Thyroid gland (tissue), 4 donors: ENCODE measurements at places on chromosomes 6 and 20. TPM values are rescaled to one million over a fixed set of nuclear protein-coding genes. Genes with fewer than 3 reads are reported as not detected.
A peak's percentile ranks its signal among the peaks of the same experiment; 100 is the strongest.

DNA sequence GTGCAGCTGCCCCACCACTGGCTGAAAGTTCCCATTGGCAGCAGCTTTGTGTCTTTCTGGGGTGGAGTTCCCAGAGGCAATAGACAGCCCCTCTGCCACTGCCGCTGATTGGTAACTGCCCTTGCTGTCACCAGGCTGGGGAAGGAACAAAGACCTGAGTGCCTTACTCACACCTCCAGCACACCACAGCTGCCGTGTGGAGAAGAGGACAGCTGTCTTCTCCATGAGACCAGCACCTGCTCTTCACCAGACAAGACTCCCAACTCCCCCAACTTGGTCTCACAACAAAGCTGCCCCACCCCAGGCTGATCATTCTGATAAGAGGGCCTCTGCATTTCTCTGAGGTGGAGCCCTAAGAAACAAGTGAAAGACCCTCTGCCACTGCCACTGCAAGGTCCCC lies 39.7 kb upstream of the PTCHD4 start:
- no peak overlapping the region for H3K27ac ChIP-seq
- no peak for DNase-seq
- H3K27me3 ChIP-seq, result no peaks in the 10 kb centered on the region
- no peaks in the 10 kb centered on the region for H3K36me3 ChIP-seq
- H3K4me1 ChIP-seq, result no peaks in the 10 kb centered on the region
- no peak overlapping the region for H3K4me3 ChIP-seq

GRCh38 chr6:148617530-148617929 lies 129.3 kb upstream of the UST start:
- H3K36me3 ChIP-seq, result no peaks in the 10 kb centered on the region
- DNase-seq, result no peak
- no peaks in the 10 kb centered on the region for H3K4me1 ChIP-seq

DNA sequence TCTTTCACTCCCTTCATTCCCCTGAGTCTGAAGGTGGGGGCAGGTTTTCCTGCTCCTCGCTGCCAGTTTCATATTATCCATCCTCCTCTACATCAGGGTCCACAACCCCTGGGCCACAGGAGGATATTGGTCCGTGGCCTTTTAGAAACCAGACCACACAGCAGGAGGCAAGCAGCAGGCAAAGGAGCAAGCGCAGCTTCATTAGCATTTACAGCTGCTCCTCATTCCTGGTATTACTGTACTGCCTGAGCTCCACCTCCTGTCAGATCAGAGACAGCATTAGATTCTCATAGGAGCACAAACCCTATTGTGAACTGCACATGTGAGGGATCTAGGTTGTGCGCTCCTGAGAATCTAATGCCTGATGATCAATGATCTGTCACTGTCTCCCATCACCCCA lies 380.3 kb downstream of the ARHGAP18 start:
- H3K36me3 ChIP-seq, result no peaks in the 10 kb centered on the region
- no peak for DNase-seq
- H3K4me3 ChIP-seq, result no peak overlapping the region
- no peaks in the 10 kb centered on the region for H3K4me1 ChIP-seq
- H3K27me3 ChIP-seq, result no peaks in the 10 kb centered on the region

DNA sequence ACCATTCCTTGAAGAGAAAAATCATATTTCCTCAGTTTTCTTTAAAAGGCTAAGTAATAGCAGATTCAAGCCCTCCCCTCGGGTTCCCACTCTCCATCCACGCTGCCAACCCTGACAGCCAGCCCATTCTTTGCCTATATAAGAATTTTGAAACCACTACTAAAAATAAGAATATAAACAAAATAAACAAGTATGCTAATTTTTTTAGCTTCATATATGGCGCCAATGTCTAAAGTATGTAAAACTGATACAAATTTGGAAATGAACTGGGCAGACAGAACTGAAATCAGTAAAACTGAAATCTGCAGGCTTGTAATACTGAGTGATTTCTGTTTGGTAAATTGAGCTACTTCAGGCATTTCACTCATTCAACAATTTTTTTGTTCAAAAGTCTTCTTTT lies 19.0 kb downstream of the ELOVL2 start:
- no peak overlapping the region for H3K27ac ChIP-seq
- H3K27me3 ChIP-seq, result no peaks in the 10 kb centered on the region
- no peak overlapping the region for H3K4me3 ChIP-seq
- DNase-seq, result no peak
- H3K36me3 ChIP-seq, result no peaks in the 10 kb centered on the region

CYP21A2 gene
- total RNA-seq, result 0.24 TPM

MACROD2 gene
- total RNA-seq, result 8.7 TPM

CNR1 gene
- 3.8 TPM for total RNA-seq

DNA sequence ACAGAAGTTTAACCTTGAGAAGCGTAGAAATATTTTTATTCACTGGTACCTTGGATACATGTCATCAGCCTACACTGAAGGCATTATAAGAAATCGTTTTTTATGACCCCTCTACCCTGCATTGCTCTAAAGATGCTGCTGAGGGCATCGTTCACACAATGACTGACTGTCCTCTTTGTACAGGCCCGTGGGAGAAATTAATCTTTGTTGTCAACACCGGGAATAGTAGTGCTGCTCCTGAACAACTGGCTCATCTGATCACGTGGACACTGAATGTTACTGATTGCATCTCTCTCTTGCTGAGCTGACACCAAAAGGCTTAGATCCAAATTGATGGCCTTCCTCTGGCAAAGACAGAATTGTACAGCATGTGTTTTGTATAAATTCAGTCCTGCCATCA lies 157.1 kb upstream of the SMLR1 start:
- H3K36me3 ChIP-seq, result no peaks in the 10 kb centered on the region
- H3K4me3 ChIP-seq, result no peak overlapping the region
- no peaks in the 10 kb centered on the region for H3K27me3 ChIP-seq

L3MBTL1 gene
- 45.3 TPM for total RNA-seq

PACRG gene
- 1.7 TPM for total RNA-seq

GRCh38 chr20:15487682-15488081 lies 1085.6 kb downstream of the KIF16B start:
- no peaks in the 10 kb centered on the region for H3K27me3 ChIP-seq
- DNase-seq, result no peak
- H3K4me3 ChIP-seq, result no peak overlapping the region
- no peaks in the 10 kb centered on the region for H3K36me3 ChIP-seq
- no peak overlapping the region for H3K27ac ChIP-seq

DNA sequence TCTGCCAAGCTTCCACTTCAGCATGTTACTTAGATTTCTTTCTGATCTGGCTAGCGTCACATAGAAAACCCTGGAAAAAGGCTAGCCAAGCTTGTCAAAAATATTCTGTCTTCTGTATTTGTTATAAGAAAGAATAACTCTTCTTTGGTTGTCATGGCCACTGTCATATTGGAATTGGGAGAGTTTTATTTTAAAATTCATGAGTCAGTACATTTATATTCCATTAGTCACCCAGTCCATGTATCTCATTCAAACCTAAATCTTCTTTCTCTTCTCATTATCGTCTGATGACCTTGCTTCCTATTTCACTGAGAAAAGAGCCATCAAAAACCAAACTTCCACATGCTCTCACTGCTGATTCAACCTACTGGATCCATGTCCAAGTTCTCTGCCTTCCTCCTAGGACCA lies 65.7 kb downstream of the EPM2A start:
- H3K27me3 ChIP-seq, result no peaks in the 10 kb centered on the region
- H3K36me3 ChIP-seq, result no peaks in the 10 kb centered on the region
- H3K4me1 ChIP-seq, result no peaks in the 10 kb centered on the region
- H3K27ac ChIP-seq, result no peak overlapping the region
- DNase-seq, result no peak

DNA sequence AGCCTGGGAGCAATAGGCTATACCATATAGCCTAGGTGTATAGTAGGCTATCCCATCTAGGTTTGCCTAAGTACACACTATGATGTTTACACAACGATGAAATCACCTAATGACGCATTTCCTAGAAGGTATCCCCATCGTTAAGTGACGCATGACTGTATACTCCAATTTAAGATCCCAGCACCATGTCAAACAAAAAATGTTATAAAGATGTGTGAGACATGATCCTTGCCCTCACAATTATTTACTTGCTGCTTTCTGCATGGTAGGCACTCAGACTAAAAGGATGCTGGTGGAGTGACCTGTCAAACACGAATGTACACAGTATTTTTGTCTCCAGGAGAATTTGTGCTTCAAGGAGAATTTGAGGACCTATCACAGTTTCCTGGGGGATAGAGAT lies 32.3 kb downstream of the SNAP25 start:
- H3K36me3 ChIP-seq, result no peaks in the 10 kb centered on the region
- H3K4me3 ChIP-seq, result no peak overlapping the region
- DNase-seq, result no peak
- H3K27ac ChIP-seq, result no peak overlapping the region

MYCT1 gene
- 15.0 TPM for total RNA-seq

DNA sequence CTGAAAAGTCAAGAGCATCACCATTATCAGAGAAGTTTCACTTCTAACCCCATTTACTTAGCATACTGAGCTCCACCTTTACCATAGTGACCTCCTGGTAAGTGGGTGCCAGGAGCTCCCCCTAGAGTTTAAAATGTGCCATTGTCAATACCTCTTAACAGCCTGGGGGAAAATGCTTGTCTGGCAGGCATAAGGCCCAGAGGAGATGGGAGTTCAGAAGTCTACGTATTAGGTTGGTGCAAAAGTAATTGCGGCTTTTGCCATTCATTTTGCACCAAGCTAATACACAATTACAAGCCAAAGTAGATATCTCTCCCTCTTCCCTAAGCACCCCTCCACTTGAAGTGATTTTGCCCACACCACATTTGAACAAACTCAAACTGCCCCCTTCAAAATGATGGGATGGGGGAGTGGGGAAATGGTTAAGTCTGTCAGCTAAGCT lies 919.0 kb downstream of the KIF16B start:
- DNase-seq, result peak; percentile 43
- H3K27ac ChIP-seq, result no peak overlapping the region
- no peaks in the 10 kb centered on the region for H3K4me1 ChIP-seq
- H3K36me3 ChIP-seq, result no peaks in the 10 kb centered on the region
- H3K4me3 ChIP-seq, result no peak overlapping the region
